Smooth muscle cell of bladder (primary cell): ENCODE measurements at places on chromosomes 13 and 19. TPM values are rescaled to one million over a fixed set of nuclear protein-coding genes. Genes with fewer than 3 reads are reported as not detected.

The ZNF90 gene
- 0.57 and 0.92 TPM in 2 replicates for total RNA-seq

The TINCR gene
- total RNA-seq, result 0.09 and 0.28 TPM in 2 replicates

The PLIN4 gene
- total RNA-seq, result 0.14 and 1.3 TPM in 2 replicates

The CATSPERD gene
- not detected in 2 replicates for total RNA-seq

The SOX1 gene
- not detected in 2 replicates for total RNA-seq

The SPPL2B gene
- total RNA-seq, result 25.0 and 38.2 TPM in 2 replicates
